Posterior vena cava (tissue), 2 donors: ENCODE measurements at places on chromosomes 7 and 10. TPM values are rescaled to one million over a fixed set of nuclear protein-coding genes. Genes with fewer than 3 reads are reported as not detected.

The HABP2 gene
- total RNA-seq, result not detected

DNA sequence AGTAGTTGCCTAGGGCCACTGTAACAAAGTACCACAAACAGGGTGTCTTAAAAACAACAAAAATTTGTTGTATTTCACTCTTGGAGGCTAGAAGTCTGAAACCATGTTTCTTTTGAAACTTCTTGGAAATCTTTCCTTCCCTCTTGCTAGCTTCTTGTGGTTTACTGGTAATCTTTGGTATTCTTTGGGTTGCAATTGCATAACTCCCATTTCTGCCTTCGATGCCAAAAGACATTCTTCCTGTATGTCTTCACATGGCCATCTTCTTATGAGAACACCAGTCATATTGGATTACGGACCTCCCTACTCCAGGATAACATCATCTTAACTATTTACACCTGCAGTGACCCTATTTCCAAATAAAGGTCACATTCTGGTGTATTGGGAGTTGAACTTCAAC lies 357.4 kb downstream of the PPP1R3A start:
- no peak for DNase-seq

DNA sequence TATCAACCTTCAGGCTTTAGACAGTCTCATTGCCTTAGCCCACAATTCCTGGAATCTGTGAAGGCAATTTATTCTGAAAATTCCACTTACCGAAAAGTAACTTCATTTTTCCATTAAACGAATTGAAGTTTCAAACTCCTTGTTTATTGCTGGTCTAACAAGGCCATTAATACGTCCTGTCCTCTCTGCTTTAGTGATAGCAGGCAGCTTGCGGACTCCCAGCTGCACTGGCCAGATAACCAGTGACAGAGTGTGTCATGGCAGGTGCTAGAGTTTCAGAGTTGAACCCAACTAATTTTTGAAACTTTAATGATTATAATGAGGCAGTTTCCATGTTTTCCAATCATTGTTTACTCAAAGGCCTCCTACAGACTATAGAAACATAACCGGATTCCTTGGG lies 31.1 kb downstream of the LOXL4 start:
- no peak for DNase-seq

GRCh38 chr10:93406364-93407145 lies 75.6 kb downstream of the MYOF start:
- DNase-seq, result no peak

DNA sequence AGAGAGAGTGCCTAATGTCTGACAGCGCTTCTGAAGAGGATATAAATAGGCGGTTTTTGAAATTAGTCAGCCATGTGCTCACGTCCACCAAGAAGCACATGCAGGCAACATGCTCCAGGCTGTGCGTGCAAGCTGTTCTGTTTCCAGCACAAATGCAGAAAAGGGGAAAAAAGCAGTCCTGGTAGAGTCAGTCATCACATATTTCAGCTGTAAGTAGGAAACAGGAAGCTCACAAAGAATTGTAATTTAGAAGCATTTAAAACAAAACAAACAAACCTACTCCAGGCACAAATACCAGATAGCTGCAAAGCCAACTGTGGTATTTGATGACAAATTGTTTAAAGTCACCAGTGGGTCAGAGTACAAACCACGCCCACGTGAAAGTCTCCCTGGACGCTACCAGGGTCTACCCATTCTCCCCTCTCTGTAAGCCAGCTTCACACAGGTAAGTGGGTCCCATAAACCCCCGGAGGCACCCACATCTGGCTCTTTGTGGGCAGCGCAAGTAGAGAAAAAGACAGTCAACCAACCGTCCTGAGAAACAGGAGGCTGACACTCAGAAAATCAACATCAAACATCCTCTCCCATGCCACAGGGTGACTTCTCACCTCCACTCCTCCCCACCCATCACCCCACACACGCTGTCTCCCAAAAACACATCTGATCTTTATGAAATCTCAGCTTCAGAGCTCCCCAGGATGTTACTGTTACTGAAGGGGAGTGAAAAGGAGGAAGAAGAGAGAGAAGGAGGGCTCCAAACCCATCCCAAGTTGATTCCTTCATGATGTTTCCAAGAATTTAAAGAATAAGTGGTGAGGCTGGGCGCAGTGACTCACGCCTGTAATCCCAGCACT lies 186.4 kb downstream of the FAM107B start:
- DNase-seq, result no peak

The BLNK gene
- 3.2 TPM for total RNA-seq

DNA sequence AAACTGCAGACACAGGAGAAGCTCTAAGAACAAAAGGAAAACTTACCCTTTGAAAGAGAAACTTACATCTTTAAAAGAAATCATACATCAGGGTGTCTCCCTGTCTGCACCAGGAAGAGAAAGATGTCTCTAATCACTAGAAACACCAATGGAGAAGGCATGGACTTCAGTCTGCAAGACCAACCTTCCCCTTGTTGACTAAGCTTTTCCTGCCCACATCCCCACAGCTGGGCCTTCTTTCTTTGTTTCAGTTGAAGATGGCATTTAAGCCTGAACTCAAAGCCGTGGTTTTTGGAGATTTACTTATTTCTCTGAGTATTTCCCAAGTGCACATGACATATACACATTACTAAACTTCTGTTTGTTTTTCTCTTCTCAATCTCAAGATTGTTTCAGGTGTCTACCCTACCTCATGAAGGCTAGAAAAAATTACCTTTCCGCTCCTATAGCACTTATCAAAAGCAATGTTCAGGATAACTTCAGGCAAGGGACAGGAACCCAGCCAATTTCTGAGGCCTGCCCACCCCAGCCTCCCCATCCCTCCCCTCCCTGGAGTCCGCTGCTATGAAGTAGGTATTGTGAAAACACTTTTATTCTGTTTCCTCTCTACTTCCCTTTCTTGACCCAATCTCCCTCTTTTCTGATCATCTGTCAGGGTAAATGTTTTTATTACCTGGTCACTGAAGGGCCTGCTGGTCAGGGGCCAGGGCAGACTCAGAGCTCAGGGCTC lies 2.8 kb upstream of the SLC29A3 start:
- DNase-seq, result no peak

DNA sequence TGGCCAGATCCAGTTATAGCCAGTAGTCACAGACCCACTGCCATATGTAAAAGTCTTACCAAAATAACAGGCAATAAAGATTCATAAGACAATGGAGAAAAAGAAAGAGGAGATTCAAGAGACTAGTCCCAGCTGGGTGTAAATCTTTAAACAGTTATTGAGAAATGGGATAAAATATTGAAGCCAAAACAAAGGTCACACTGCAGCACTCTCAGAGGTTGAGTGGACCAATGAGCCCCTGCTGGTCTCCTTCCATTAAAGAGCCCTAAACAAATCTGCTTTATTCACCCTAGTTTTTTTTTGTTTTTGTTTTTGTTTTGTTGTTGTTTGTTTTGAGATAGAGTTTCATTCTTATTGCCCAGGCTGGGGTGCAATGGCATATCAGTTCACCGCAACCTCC lies 98.8 kb downstream of the JMJD1C start:
- no peak for DNase-seq
